A673 (cell line): ENCODE measurements at places on chromosomes 12 and 14. TPM values are rescaled to one million over a fixed set of nuclear protein-coding genes. Genes with fewer than 3 reads are reported as not detected.
A peak's percentile ranks its signal among the peaks of the same experiment; 100 is the strongest.

DNA sequence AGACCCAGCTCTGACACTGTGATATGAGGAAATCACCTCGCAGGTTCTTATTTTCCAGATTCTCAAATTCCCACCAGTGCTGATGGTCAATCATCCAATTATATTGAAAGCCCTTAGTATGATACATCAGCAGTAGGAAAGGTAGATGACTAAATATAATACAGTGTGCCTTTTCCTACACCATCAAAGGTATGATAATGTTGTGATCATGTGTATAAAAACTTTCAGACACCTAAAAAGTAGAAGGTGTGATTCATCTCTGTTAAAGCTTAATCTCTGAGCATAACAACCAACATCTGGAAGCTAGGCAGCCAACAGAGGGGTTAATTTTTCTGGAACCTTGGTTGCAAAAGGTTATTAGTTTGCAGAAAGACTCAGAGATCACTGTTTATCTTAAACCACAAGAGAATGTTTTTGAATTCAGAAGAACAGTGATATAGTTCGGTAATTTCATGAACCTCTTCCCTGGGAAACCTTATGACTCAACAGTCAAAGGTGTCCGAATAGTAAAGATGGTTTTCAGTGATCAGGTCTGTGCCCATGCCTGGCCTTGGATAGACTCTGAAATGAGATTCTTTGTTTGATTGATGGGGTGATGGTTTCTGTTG is 122.5 kb downstream of the ETV6 start:
- DNase-seq = no peak

DNA sequence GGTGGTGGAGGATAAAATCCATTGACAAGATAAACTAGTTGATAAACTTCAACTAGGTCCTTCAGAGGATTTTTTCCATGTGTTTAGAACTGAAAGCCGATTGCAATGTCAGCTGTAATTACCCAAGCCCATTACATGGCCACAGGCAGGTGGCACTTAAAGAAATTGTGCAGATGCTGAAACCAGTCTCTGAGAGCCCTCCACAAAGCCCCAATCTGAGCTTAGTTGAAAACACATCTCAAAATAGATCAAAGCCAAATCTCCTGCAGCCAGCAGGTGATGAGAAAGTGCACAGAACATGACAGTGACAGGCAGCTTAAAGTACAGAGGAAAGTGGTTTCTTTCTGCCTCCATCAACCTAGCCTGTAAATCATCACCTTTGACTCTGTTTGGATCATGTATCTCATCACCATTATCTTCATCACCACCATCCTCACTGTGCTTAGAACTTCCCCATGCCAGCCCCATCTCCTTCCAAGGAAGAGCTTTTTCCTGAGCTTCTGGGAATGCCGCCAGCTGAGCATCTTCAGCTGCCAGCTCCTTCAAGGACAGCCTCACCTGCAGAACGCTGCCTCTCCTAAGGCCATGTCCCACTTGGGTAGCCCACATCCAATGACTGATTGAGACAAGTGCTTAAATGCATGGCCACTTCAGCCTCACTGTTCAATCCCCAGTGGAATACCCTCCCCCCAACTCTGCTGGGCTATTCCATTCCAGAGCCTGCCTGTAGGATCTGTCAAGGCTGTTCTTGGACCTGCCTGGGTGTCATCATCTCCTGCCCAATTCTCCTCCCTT is 219.5 kb upstream of the TMEM132C start:
- DNase-seq = no peak

- DNase-seq = no peak
Observed at GRCh38 chr14:76908834-76909233, 82.6 kb downstream of the LRRC74A start.

- no peak for DNase-seq
Observed at GRCh38 chr14:95275494-95275893, 44.2 kb downstream of the CLMN start.

- DNase-seq = no peak
Observed at GRCh38 chr12:29771165-29771564, 12.6 kb downstream of the TMTC1 start.

RASAL1 gene
- 0.32 TPM in 1 of 2 replicates, not detected in the other for total RNA-seq

GRCh38 chr12:130711756-130712155 is 4.3 kb downstream of the RIMBP2 start:
- DNase-seq = no peak

CCT2 gene
- 519 and 566 TPM in 2 replicates for total RNA-seq

GRCh38 chr12:115468087-115468510 is 784.1 kb upstream of the TBX3 start:
- no peak for DNase-seq

- no peak for DNase-seq
Observed at GRCh38 chr14:34983786-34984185, 994 bp downstream of the SRP54 start.

DNA sequence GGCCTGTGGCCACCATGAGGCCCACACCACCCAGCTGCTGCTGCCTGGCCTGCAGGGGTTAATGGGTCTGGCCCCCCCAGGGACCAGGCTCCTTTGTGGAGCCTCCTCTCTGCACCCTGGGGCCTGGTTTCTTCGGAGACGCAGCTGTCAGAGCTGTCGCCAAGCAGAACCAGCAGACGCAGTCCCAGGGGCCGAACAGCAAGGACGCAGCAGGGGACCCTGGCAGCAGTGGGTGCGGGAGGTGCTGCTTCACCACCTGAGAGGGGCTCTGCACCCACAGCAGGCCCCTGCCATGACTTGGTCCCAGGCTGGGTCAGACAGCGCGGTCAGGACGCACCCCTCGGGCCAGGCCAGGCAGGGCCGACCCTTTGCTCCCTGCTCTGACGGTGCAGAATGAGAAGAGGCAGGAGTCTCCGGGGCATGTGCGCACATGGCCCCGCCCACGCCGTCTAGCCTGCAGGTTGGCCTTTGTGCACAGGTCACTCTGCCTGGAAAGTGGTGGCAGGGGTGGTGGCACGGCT is 30.5 kb downstream of the JAG2 start:
- DNase-seq = no peak

DNA sequence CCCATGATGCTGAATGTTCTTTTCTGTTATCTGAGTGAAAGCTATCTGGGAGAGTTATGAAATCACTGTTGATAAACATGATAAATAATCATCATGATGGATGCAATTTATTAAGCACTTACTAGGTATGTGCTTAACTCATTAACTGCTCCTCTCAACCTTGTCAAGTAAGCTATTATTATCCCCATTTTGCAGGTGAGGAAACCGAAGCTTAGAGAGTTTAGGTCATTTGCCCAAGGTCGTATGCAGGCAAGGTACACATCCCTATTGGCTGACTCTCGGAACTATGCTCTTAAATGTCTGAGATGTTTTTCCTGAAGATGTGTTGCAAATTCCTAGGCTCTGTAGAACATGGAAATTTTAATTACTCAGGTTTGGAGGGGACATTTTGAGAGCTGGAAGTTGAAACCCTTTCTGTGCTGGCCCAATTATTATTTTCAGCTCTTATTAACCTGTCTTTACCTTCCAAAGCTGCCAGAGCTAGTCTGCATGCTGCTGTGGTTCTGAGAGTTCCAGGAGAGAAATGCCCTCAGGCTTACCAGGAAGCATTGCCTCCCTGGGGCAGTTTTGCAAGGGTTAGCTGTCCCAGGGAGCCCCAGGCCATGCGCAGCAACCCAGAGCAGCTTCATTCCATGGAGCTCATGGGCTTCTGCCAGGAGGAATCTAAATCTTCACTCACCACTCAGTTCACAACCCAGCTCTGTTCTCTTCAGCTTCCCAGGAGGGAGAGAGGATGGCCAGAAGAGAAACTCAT is 55.6 kb upstream of the OAS1 start:
- no peak for DNase-seq

RND1 gene
- total RNA-seq = 2.0 and 2.7 TPM in 2 replicates

AQP2 gene
- total RNA-seq = not detected in 2 replicates

DNA sequence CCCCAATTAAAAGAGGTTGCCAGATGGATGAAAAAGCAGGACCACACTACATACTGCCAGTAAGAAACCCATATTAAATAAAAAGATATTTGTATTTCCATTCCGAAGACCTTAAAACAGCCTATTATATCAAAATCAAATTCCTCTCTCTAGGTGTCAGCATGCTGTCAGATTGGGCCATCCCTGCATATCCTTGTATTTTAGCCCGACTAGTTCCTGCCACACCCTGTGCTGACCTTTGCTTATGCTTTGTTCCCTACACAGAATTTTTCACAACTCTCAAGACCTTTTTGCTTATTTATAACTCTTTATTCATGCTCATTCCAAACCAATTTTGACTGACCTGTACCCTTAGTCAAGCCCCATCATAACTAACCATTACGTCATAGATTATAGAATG is 12.8 kb downstream of the GSKIP start:
- no peak for DNase-seq

GRCh38 chr12:12995088-12995487 is 5.0 kb downstream of the HEBP1 start:
- no peak for DNase-seq

DNA sequence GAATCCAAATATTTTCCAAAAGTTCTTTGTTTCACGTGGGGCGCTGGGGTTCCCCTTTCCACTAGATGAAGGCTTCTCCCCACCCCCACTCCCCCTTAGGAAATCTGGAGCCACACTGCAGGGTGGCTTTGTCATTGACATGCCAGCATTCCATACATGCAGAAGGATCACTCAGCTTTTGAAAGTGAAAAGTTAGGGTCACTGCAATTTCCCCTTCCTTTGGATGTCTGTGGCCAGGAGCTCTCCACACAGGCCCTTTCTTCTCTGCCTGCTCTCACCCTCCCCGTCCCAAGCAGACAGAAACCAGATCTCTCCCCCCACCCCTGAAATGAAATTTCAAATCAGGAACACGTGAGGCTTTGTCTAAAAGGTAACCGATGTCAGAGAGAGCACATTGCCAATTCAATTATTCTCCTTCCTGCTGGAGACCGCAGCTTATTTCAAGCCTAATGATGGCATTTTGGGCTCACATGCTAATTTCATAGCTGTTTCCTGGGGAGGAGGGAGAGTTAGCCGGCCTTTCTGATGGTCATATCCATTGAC is 153.9 kb upstream of the RFLNA start:
- DNase-seq = no peak

PLEKHD1 gene
- total RNA-seq = 0.37 and 0.87 TPM in 2 replicates

IFI27 gene
- 3.7 and 4.9 TPM in 2 replicates for total RNA-seq

HOXC10 gene
- 27.8 and 30.4 TPM in 2 replicates for total RNA-seq

GRCh38 chr14:96109596-96110355 is 70.6 kb downstream of the C14orf132 start:
- no peak for DNase-seq

DNA sequence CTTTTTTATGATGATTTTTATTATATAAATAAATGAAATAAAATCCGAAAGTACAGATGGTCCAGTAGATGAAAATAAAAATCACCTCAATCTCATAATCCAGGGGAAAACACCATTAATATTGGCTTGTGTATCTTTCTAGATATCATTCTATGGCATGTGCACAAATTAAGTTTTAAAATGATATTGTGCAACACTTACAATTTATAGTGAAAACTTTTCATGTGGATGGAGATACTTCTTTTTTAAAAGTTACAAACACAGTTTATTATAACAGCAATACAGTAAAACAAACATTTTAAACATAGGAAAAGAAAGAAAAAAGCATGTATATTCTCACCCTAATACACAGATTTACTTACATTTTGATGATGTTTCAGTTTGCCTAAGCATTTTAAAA is 98.9 kb upstream of the RMST start:
- no peak for DNase-seq

LRFN5 gene
- 43.0 and 51.3 TPM in 2 replicates for total RNA-seq

PRIMA1 gene
- 0.09 and 0.20 TPM in 2 replicates for total RNA-seq

COX8C gene
- 0.66 TPM in 1 of 2 replicates, not detected in the other for total RNA-seq

NEUROD4 gene
- not detected in 2 replicates for total RNA-seq

DIO2 gene
- 0.09 TPM in 1 of 2 replicates, not detected in the other for total RNA-seq

SLC7A8 gene
- total RNA-seq = 18.3 and 24.8 TPM in 2 replicates

DNA sequence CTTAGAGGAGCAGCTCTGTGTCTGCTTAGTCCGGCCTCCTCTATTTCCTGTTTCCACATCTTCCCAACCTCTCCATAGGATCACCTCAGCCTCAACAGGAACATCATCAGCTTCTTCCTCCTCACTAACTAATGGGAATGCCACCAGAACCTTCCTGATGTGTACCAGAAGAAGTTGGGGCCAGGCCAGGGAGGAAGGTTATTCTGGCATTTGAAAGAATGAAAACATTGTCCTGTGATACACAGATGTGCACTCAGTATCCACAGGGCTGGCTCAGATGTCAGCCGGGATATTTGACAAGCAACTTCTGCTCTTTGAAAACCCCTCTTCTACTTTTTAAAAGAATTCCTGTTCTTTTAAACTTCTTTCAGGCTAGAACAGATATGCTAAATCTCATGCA is 63.6 kb downstream of the TMEM30B start:
- no peak for DNase-seq

BDKRB2 gene
- 0.21 and 0.31 TPM in 2 replicates for total RNA-seq

PLD4 gene
- total RNA-seq = not detected in 2 replicates

SELPLG gene
- 0.34 and 0.35 TPM in 2 replicates for total RNA-seq

DNA sequence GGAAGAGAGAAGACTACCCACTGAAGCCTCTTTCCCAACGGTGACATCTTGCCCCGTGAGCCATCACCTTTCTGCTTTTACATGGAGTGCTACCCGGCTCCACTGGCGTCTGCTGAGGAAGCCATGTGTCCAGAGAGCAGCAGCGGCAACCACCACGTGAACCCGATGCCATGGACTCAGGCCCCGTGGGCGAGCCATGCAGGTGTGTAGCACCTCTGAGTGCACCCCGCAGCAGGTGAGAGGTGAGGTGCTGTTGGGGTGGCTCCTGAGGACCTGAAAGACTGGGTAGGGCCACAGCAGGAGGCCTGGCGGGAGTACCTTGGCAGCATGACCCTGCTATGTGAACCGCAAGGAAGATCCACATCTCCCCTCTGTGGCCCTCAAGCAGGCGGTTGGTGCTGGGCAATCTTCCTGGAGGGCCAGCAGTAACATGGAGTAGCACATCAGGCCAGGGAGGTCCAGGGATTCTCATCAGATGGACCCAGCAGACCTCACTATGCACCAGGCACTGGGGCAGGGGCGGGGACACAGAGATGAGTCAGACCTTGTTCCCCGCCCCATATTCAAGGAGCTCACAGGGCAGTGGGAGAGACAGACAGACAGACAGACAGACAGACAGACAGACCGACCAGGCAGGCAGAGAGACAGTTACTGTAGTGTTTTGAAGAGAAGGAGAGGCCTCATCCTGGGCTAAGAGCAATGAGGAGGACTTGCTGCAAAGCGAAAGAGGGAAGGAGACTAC is 129.6 kb downstream of the PAPOLA start:
- no peak for DNase-seq

RFX4 gene
- total RNA-seq = not detected in 2 replicates

- peak; percentile 85 for DNase-seq
Observed at GRCh38 chr14:85587151-85587711, 57.3 kb downstream of the FLRT2 start.

GRCh38 chr12:108598553-108599250 is 818 bp upstream of the TMEM119 start:
- DNase-seq = no peak

DNA sequence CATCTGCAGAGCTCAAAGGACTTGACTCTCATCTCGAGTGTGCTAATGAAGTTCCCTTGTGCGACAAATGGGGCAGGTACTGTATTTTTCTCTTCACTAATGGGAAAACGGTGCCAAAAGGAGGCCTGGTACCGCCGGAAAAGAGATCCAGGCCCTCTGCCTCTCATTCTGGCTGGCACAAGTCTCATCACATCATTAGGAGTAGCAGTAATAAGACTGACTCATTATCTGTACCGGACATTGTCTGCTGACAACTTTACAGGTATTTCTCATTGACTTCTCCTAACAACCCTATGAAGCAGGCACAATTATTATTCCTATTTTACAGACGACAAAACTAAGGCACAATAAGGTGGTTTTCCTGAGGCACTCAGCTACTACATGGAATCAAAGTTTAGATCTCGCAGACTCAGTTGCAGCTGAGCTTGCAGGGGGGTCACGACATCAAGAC is 668 bp downstream of the APPL2 start:
- DNase-seq = no peak

GRCh38 chr14:23057757-23058653 is 685 bp upstream of the CDH24 start:
- peak; percentile 93 for DNase-seq

- peak; percentile 57 for DNase-seq
Observed at GRCh38 chr12:68324531-68324930, 7.6 kb downstream of the MDM1 start.
